ENCODE measurements at places on chromosomes 6 and 20.

DNA sequence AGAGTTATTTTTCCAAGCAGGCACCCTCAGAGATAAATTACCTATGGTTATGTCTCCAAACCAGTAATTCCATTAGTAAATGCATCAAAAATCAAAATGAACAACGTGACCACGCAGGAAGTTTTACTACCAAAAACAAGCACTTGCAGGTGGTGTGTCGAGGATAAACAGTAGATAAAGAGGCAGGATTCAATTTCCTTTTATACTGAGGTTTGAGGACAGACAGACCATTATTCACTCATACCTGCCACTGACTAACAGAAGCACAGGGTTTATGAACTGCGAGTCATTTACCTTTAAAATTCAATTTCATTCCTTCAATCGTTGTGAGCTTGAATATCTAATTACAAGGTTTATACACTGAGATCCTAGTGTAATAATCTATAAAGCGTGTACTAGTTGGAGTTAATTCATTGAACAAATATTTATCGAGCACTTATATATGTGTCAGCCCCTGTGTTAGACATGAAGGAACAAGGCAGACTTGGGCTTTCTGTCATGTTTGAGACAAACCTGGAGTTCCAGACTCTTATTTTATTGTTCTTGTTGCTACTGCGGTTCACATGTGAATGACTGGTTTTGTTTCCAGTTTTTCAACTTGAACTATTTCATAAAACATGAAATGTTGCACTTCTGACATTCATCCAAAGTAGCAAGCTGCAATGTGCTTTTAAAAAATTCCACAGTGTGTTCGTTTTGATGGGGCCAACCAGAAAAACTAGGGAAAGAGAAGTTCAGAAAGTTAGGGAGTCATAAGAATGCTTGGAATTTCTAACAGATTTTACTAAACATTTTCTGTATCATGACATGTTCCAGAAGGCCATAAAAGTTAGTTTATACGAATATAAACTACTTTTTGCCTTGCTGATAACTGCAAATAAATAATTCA lies 205.6 kb downstream of the UST start:
- no peak for ATAC-seq

- ATAC-seq = no peak
Observed at GRCh38 chr20:22411627-22412450, 172.5 kb downstream of the FOXA2 start.

- peak; percentile 49 for ATAC-seq
Observed at GRCh38 chr6:11236076-11236750, 3.7 kb upstream of the NEDD9 start.

DNA sequence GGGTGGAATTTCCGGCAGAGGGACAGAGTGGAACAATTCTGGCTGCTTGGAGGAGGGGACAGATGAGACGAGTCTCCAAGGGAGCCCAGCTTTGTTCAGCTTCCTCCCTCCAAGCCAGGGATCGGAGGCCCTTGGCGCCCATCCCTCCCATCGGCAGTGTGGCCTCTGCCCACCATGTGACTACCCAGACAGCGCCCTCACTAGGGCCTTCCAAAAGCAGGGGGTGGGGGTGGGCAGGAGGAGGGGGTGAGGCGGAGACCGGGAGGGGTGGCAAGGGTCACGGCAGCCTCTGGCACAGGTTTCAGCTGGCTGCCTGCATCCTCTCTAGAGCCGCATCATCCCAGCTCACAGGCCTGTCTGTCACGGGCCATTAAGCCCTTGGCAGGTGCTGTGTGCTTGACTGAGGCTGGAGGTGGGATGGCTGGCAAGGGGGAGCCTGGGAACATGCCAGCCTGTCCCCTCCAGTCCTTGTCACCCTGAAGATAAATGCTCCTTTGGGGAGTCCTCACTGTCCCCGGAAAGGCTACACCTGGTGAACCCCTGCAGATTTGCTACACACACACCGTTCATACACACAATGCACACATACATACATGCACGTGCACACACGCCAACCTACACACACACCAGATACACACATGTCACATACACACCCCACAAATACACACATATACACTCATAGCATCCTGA lies 6.2 kb upstream of the FGD2 start:
- ATAC-seq = no peak

DNA sequence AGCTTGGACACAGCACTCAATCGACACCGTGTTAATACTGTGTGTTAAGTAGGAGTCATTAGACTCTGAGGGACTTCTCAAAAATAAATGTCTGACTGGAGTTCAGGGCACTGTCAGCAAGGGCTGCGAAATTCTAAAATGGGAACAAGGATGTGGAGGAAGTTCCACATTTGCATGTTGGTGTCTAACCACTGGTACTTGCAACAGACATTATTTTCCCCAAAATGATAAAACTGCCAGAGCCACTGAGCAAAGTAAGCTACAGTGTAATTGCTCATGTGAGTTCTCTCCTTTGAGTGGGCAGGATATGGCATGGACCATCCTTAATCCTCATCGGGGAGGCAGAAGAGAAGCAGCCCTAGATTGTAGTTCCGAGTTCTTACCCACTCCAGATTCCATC lies 215.9 kb downstream of the SLC24A3 start:
- no peak for ATAC-seq

- no peak for ATAC-seq
Observed at GRCh38 chr6:118788702-118789101, 105.2 kb upstream of the ASF1A start.

DNA sequence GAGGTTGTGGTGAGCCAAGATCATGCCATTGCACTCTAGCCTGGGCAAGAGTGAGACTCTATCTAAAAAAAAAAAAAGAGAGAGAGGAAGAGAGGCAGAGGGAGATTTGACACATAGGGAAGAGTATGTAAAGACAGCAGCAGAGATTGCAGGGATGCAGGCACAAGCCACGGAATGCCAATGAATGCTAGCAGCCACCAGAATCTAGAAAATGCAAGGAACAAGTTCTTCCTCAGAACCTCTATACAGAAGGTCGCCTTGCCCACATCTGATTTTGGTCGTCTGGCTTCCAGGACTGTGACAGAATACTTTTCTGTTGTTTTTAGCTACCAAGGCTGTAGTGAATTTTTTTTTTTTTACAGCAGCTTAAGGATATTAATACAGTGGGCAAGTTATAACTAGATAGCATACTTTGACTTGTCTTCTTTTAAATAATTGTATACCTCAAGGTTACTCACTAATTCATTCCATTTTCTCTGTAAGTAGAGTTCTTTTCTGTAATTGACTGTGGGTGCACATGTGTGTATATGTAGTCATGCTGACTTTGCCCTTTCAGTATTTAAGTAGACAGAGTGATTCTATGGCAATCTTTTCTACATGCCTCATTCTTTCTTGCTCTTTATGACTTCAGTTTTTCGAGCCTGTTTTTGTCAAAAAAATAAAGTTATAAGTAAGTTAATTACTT lies 402.2 kb downstream of the GJA1 start:
- no peak for ATAC-seq

GRCh38 chr6:161749576-161749975 lies 475.7 kb upstream of the AGPAT4 start:
- ATAC-seq = no peak

DNA sequence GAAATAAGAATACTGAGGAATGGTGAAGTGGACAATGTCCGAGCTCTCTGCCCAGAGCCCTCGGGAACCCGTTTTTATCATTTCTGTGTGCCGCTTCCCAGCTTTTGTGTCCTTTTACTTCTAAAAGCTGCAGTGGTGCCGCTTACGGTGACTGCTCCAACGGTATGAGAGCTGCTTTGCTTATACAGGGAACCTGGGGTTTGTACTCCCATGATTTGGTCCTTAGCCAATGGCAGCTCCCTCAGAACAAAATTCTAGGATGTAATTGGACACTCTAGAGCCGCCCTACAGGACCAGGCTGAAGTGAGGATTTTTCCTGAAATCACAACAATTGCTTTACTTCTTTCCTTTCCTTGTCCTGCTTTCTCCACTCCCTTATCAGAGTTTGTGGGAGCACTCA lies 24.2 kb upstream of the PCSK2 start:
- no peak for ATAC-seq

- ATAC-seq = no peak
Observed at GRCh38 chr6:152661776-152662175, 24.6 kb upstream of the SYNE1 start.

DNA sequence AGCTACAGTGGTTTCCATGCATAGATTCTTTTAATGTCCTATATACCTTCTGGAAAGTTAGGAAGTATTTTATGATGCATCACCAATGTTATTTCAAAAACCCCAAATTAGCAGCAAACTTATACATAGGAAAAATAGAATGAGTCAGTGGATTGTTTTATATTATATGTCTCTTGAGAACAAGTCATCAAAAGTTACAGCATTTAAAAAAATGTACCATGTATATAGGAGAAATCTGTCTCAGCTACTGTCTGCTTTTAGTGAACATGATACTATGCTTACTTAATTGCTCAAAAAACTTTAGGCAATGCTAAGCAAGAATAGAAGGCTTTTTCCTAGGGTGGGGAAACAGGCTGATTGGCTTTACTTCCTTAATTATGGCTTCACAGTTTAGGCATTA lies 365.3 kb downstream of the SAMD5 start:
- no peak for ATAC-seq

DNA sequence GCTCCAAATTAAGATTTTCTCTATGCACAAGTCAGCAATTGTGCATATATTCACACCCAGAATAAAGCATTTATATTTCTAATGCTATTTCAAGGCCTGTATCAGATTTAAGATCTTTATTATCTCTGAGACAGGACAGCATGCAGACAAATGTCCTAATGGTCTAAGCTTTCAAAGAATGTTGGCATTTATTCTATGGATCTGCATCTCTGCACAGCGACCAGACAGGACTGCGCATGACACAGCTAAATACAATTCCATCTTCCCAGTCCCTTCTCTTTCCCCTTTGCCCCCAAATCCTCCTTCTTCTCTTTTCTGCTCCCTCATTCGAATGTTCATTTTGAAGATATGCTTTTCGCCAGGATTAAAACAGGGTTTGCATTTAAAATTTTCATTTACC lies 478.5 kb downstream of the PKHD1 start:
- ATAC-seq = no peak

GRCh38 chr20:17655865-17656479 lies 26.1 kb downstream of the RRBP1 start:
- ATAC-seq = no peak

DNA sequence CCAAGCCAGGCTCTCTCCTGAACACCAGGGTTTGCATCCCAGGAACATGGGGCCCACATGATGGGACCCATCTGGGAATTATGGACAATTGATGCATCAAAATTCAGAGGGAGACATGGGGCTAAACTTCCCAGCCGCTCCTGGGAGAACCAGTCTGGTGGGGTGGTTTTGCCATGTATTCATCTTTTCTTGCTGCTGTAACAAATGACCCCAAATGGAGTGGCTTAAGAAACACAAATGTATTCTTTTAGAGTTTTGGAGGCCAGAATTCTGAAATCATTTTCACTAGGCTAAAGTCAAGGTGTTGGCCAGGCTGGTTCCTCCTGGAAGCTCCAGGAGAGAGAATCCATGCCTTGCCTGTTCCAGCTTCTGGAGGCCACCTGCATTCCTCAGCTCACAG lies 6.5 kb downstream of the SLC13A3 start:
- no peak for ATAC-seq

GRCh38 chr20:36152261-36152660 lies 2.3 kb upstream of the EPB41L1 start:
- no peak for ATAC-seq

DNA sequence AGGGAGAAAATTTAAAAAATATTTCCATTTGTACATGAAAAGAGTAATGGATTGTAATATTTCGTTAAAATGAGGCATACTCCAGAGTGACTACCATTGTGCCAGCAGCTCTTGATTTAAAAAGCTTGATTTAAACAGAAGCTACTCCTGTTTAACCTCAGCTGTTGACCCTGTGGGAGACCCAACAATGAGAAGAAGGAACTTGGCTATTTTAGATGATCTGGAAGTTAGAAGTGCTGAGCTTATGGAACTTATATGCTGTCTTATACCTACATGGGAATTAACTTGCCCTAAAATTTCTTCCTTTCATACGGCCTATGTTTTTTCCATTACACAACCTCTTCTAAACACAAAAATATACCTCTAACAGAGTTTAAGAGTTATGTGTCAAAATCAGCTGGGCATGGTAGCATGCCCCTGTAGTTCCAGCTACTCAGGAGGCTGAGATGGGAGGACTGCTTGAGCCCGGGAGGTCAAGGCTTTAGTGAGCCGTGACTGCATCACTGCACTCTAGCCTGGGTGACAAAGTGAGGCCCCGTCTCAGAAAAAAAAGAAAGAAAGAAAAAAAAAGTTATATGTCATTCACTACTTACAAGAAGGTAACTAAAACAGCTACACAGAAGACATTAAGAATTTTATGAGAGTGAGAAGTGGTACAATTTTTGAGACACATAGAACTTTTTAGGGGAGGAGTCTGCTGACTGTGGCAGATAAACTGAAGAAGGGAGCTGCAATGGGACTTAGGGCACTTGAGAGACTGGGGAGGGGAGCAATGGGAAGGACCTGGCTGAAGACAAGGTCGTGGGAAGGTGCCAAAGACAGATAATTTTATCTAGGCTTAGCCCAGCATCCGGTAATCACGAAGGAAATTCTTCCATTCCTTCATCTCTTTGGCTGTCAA lies 139.9 kb downstream of the MYB start:
- no peak for ATAC-seq

DNA sequence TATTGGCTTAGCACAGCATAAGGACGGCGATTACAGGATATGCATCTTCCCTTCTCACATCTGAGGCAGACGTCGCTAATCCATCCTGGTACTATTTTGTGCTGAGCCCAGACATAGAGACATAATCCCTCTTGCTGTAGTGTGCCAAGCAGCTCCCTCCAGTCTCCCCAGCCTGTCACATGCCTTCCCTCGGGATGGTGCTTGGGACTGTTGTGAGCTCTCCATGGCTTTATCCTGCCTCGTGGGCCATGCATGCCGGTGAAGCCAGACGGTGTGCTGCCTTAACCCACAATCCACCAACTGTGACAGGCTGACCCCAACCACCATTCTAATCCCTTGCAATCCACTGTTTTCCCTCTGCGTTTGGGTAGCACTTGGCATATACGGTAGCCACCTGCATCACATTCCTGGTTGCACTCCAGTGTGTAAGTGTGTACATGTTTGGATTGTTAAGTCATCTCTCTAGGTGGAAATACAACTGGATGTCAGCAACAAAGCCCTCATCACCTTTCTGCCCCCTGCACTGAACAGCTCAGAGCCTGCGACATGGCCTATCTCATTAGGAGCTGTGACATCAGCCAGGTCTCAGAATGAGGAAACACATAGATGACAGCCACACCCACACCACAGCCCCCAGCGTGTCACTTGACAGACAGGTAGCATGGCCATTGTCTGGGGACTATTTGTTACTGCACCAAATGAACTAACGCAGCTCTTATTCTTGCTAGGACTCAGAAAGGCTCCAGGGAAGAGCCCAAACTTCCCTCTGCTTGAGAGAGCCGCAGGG lies 374.8 kb upstream of the CDH4 start:
- no peak for ATAC-seq

Measured in stimulated activated memory B cell treated with anti-CD40 and anti-IgM and Interleukin-4, amounts not matched to agents 10 μg/mL and 1 μg/mL and 100 μg/mL, for 72 hours (primary cell).